ENCODE measurements at places on chromosomes 2 and 18.

- no peak for DNase-seq
Observed at GRCh38 chr2:183035298-183035953, 2.8 kb downstream of the NCKAP1 start.

- DNase-seq: no peak
Observed at GRCh38 chr2:129705085-129705484, 274.4 kb upstream of the RAB6C start.

DNA sequence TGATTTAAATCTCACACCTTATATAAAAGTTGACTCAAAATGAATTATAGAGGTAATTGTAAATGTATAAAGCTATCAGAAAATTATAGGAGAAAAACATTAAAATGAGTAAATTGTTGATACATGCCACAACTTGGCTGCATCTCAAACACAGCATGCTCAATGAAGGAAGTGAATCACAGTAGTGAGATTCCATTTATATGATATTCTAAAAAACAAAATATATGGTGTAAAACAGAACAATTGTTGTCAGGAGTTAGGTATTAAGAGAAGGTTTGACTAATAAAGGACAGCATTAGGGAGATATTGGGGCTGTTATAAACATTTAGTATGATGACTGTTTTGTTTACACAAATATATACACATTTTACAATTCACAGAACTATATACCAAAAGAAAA is 356.6 kb upstream of the CELF4 start:
- DNase-seq: no peak

GRCh38 chr2:217489145-217489960 is 513.4 kb downstream of the TNS1 start:
- no peak for DNase-seq

- DNase-seq: no peak
Observed at GRCh38 chr2:26387189-26387588, 14.5 kb upstream of the DRC1 start.

All from CD4-positive, alpha-beta T cell treated with Interleukin-17A for 4 hours (primary cell).